ENCODE measurements at places on chromosomes 6 and 20.

DNA sequence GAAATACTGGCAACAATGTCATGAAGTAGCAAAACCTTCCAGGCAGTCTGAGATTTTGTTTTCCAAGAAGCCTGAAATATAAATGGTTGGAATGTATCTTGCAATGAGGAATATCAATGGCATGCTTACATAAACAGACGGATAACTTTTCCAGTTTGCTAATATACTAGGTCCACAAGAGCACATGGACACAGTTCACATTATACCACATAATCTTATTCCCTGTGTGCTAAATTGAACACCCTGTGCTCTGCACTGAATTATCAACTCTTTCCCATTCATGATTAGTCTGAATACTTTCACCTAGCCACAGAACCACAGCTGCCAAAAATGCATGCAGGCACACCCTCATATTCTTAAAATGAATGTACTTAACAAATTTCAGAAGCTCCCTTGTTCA, 274.3 kb downstream of the COL12A1 start:
- peak; percentile 69 for DNase-seq

DNA sequence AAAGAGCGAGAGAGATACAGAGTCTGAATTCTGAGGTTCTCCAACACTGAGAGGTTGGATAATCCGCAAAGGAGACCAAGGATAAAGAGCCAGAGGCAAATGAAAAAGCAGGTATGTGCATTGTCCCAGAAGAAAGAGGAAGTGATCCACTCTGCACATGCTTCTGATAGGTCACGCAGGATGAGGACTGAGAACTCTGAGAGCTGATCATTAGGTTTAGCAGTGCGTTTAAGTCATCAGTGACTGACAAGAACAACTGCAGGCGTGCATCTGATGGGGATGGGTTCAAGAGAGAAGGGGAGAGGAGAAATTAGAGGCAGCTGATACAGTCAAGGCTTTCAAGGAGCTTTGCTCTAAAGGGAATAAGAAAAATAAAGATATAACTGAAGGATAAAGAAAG, 301.2 kb upstream of the SGK1 start:
- DNase-seq, result no peak

- no peak for DNase-seq
Measured at GRCh38 chr20:4670469-4670868, 51.2 kb upstream of the PRND start.

DNA sequence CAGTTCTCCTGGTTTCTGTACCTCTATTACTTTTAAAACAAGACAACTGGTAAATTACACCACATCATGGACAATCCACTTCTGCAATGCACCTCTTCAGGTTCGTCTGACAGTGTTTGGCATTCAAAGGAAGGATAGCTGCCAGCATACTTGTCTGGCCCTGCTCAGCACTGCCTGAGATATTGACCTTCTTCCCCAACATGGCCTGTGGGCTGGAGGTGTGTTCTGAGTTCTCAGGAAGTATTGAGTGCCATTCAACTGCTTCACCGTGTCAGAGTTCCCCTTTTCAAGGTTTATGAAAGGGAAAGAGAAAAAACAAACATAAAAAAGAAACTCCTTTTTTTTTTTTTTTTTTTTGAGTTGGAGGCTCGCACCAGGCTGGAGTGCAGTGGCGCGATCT, 267.9 kb upstream of the SASH1 start:
- no peak for DNase-seq

DNA sequence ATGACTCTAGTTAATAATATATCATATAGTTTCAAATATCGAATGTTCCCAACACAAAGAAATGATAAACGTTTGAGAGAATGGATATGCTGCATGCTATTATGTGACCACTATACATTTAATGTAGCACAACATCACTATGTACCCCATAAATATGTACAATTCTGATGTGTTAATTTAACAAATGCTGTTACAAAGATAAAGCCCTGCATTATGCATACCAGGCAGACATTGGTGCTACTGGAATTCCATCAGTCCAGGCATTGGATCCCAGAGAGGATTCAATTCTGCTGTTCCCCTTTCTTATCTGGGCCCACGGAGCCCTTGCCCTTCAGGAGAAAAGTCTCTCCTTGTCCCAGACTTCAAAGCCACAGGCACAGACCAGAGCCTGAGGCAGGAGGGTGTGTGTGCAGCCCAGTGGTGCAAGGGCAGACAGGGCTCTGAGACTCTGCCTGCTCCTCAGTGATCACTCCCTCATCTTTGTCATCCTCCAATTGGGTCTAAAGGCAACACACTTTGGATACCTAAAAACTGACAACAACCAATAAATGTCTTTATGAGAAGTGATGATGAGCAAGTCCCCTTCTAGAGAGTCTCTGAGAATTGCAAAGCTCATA, 45.2 kb downstream of the PSMG4 start:
- DNase-seq, result no peak

- no peak for DNase-seq
Measured at GRCh38 chr6:11209906-11210305, 22.6 kb downstream of the NEDD9 start.

- DNase-seq, result no peak
Measured at GRCh38 chr20:58228103-58228483, 360 bp downstream of the ANKRD60 start.

DNA sequence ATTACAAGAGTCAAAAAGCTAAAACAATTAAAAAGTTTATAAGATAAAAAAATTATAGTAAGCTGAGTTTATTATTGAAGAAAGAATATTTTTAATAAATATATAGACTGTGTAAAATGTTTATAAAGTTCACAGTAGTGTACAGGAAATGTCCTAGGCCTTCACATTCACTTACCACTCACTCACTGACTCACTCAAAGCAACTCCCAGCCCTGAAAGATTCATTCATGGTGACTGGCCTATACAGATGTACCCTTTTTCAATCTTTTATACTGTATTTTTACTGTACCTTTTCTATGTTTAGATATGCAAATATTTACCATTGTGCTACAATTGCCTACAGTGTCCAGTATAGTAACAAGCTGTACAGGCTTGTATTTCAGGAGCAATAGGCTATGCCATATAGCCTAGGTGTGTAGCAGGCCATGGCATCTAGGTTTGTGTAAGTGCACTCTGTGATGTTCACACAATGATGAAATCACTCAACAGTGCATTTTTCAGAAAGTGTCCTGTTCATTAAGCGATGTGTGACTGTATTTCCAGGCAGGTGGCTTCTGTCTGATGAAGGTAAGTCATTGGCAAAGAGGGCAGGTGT, 130.2 kb downstream of the BTBD3 start:
- no peak for DNase-seq

- DNase-seq, result peak; percentile 19
Measured at GRCh38 chr6:105319331-105319730, 83.6 kb downstream of the PREP start.

DNA sequence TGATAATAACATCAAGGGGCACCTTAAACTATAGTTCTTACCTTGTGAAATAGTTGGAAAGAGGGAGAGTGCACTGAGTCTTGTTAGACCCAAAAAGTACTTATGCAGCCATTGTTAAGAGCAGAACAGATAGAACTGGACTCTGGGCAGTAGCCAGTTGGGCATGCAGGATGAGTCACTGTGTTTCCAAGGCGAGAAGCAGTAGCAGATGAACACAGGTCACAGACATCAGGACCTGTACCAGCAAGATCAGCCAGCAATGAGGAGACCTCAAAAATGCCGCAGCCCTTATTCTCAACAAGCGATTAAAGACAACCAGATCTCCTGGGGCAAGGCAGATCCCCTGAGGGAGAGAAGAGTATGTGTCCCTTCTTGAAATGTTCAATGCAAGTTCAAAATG, 79.0 kb downstream of the SAMD3 start:
- peak; percentile 58 for DNase-seq

GRCh38 chr6:166911248-166911677, 45.1 kb downstream of the RNASET2 start:
- no peak for DNase-seq

- DNase-seq, result no peak
Measured at GRCh38 chr6:137868721-137869548, 1.9 kb downstream of the TNFAIP3 start.

DNA sequence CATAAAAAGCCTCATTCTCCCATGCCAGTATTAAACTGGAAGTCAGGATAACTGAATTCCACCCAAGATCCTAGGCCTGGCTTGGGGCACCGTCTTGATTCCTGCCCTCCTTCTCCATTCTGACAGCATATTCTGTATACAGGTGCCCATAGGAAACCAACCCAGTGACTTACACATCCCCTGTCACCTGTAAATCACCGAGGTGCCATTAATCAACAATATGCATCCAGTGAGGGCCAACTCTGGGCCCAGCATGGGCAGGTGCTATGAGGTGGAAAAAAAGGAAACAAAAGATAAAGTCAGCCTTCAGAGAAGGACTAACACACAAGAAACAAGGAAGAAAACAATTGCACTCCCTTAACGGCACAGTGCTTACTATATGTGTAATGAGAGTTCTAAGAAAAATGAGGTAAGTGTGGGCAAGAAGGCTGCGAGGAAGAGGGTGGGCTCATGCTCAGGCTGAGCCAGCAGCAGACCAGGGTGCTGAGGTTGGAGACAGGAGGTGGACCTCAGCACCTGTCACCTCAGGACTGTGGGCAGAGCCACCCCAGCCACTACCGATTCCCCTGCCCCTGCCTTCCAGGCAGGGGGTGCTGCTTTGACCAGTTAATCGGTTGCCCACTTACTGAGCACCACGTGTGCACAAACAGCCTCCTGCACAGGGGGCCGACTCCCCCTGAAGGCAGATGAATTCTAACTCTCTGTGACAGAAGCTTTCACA, 105.9 kb downstream of the TRERF1 start:
- DNase-seq, result no peak

- no peak for DNase-seq
Measured at GRCh38 chr6:4138186-4138585, 2.8 kb upstream of the ECI2 start.

- no peak for DNase-seq
Measured at GRCh38 chr20:35726842-35727711, 15.0 kb downstream of the RBM39 start.

- no peak for DNase-seq
Measured at GRCh38 chr6:129475477-129476247, 234.3 kb downstream of the ARHGAP18 start.

- peak; percentile 80 for DNase-seq
Measured at GRCh38 chr6:161618831-161619454, 345.1 kb upstream of the AGPAT4 start.

- no peak for DNase-seq
Measured at GRCh38 chr6:20699402-20699801, 165.1 kb downstream of the CDKAL1 start.

DNA sequence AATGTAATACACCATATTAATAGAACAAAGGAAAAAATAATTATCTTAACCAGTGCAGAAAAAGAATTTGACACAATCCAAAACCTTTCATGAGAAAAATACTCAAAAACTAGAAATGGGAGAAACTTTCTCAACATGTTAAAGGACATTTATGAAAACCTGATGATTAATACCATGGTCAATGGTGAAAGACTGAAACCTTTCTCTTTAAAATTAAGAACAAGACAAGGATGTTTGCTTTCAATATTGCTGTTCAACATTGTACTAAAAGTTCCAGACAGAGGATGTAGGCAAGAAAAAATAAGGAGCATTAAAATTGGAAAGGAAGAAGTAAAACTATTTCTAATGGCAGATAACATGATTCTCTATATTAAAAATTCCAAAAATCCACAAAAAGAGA, 981.3 kb upstream of the FLRT3 start:
- DNase-seq, result no peak

DNA sequence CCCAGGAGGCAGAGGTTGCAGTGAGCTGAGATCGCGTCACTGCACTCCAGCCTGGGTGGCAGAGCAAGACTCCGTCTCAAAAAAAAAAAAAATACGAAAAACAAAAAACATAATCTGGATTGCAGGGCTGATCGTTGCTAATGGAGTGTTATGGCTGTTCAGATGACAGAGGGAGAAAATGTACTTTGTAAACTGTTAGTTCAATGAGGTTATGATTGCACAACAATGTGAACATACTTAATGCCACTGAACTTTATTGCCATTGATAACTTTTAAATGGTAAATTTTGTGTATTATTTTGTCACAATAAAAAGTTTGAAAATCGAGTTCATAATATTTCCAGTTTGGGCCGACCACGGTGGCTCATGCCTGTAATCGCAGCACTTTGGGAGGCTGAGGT, 10.5 kb downstream of the C20orf173 start:
- no peak for DNase-seq

GRCh38 chr6:133340557-133340956, 99.4 kb downstream of the EYA4 start:
- DNase-seq, result no peak

DNA sequence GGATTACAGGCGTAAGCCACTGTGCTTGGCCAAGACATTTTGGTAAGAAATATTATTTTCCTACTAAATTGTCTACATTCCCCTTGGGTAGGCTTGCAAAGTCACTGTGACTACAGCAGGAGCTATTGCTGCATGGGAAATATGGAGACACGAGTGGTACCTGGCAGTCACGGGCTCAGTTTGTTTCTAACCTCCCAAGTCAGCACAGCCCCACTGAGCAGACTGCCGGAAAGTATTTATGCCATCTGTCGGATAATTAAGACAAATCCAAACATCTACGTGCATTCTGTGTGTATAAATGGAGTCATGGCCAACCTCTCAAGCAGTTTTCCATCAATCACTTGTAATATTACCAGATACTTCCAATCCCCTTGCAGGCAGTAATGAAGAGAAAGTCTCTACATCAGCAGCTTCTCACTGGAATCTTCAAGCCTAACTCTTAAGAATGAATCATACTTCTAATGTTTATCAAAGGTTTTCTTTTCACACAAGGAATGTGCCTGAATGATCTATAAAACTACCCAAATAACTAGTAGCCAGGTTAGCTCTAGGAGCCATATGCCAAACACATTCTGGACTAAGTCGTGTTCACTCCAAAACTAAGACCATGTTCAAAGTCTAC, 20.1 kb downstream of the PSMB1 start:
- no peak for DNase-seq

GRCh38 chr6:169231790-169232506, 21.7 kb downstream of the THBS2 start:
- no peak for DNase-seq

DNA sequence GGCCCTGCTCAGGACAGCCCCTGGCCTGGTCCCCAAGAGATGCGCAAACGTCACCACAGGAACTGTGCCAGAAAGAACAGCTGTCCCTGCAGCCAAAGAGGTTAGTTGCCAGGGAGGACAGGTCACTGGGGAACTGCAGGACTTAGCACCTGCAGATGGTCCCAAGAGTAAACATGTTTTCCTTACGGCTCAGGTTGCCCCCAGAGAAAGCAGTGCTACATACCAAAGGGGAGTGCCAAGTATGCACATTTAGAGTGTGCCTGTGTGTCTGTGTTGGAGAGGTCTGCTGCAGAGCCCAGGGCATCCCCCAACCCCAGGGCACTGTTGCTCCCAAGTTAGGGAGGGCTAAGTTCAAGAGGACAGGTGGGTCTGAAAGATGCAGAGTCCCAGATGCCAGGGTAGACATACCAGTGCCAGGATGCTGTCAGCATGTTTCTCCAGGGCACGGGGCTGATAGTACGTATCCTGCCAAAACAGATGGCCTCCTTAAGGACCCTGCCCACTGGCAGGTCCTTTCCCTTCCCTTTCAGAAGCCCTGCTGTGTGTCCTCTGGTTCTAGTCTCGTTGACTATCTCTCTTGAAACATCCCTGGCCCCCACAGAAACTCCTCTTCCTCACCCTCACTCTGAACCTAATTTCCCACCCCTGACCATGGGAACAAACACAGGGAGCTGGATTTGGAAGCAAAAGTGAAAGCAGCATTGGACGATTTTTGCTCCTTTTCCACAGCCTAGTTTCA, 1.3 kb downstream of the ABHD16A start:
- peak; percentile 31 for DNase-seq
